ENCODE measurements at places on chromosomes 16 and 17.

GRCh38 chr16:4006397-4006999 is 109.7 kb downstream of the ADCY9 start:
- DNase-seq = no peak

GRCh38 chr16:86078121-86078600 is 179.2 kb downstream of the IRF8 start:
- DNase-seq = no peak

- DNase-seq = no peak
Observed at GRCh38 chr17:17018612-17019429, 23.4 kb upstream of the MPRIP start.

- no peak for DNase-seq
Observed at GRCh38 chr17:12431188-12431587, 234.5 kb upstream of the MYOCD start.

DNA sequence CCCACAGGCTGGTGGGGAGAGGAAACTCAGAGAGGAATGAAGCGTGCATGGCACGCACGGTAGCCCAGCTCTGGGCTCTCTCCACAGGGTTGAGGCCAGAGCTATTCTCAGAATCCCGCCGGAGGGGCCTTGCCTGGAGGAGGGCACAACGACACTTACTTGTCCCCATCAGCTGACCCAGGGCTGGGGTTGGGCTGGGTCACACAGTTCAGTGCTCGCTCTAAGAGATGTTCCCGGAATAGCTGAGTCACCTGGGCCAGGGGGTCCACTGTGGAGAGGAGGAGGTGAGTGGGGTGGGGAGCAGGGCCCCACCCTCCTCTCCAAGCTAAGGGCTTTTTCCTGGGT is 21.8 kb downstream of the SREBF1 start:
- DNase-seq = no peak

DNA sequence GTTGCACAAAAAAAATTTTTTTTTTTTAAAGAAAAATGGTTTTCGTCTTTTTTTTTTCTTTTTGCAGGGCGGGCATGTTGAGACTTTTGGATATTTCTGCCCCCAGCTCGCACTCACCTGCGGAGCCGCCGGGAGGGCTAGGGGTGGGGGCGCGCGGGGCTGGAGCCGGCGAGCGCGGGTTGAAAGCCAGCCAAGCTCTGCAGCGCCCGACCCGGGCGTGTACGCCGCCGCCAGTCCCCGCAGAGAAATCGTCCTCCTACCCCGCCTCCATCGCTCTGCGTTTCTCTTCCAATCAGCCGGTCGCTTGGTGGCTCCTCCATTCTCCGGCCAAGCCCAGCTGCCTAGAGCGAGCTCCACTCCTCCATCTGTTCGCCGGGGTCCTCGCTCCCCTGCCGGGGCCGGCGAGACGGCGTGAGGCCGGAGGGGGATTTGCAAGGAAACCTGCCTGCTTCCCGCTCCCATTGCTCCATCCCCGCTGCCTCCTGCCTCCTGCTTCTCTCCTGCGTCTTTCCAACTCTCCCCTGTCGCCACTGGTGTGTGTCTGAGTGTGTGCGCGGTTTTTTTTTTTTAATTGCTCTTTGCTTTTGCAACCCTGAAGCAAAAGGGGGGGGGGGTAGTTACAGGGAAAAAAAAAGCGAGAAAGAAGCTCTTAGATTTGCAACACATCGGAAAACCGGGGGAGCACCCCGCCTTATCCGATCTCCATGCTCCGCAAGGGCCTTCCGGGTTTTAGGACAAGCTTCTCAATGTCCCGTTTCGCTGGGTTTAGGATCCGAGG is 1.8 kb upstream of the UBTF start:
- peak; percentile 89 for DNase-seq

- DNase-seq = no peak
Observed at GRCh38 chr16:12845282-12845681, 41.6 kb upstream of the CPPED1 start.

- no peak for DNase-seq
Observed at GRCh38 chr17:26792486-26792885, 501.4 kb upstream of the WSB1 start.

GRCh38 chr17:74485841-74486240 is 19.4 kb downstream of the CD300A start:
- no peak for DNase-seq

DNA sequence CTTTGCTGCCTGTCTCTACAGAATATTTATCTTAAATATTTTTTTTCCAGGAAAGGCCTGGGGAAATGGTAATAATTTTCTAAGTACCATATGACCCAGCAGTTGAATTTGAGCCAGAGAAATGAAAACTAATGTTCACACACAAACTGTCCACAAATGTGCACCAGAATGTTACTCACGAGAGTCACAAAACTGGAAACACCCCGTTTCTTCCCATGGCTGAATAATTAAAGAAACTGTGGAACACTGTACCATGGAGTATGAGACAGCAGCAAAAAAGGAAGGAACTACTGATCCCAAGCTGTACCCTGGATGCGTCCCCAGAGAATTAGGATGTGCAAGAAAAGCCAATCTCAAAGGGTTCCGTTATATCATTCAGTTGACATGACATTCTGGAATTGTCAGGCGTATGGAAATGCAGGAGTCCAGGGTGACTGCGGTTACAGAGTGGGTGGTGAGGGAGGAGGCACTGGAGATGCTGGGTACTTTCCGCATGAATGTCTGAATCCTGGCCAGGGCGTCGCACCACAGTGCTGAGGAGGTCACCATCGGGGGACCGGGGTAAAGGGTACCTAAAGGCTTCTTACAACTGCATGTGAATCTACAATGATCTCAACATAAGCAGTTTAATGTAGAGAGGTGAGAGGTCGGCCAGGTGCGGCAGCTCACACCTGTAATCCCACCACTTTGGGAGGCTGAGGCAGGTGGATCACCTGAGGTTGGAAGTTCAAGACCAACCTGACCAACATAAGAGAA is 34.5 kb downstream of the USP22 start:
- DNase-seq = no peak

GRCh38 chr17:3683054-3683511 is 12.9 kb downstream of the P2RX5 start:
- DNase-seq = no peak

- DNase-seq = no peak
Observed at GRCh38 chr16:48611329-48612137, 1.6 kb upstream of the N4BP1 start.

DNA sequence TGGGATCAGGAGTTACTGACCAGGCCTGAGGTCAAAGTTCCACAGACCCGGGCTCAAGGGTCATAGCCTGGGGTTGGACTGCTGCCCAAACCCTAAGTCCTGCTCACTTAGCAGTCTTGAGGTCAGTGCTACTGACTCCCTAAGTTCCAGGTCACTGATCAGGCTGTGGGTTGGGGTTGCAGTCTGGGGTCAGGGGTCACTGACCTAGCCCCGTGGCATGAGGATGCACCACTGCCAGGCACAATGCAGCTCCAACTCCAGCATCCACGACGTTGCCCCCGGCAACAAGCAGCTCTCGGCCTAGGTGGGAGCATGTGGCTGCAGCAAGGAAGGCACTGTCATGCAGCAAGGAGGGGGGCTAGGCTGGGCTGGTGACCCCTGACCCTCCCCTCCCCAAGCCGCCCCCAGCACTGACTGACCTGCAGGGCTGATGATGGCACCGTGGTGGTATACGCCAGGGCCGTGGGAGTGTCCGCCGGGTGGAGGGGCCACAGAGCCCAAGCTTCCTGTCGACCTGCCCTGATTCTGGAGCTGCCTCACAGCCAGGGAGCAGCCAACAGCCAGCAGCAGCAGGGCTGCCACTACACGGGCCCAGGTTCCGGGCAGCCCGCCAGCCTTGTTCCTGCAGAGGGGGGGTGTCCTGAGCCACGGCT is 1.1 kb downstream of the GGT6 start:
- DNase-seq = peak; percentile 79

GRCh38 chr16:49638673-49639610 is 217.0 kb downstream of the ZNF423 start:
- DNase-seq = no peak

- DNase-seq = peak; percentile 21
Observed at GRCh38 chr17:34307110-34307509, 12.1 kb upstream of the CCL8 start.

- peak; percentile 84 for DNase-seq
Observed at GRCh38 chr17:32927724-32928585, at the start of gene TMEM98. Gene TMEM98, plus strand, starts transcription at chr17:32928153. Its CDS starts 3,376 bp downstream, at chr17:32931529.

DNA sequence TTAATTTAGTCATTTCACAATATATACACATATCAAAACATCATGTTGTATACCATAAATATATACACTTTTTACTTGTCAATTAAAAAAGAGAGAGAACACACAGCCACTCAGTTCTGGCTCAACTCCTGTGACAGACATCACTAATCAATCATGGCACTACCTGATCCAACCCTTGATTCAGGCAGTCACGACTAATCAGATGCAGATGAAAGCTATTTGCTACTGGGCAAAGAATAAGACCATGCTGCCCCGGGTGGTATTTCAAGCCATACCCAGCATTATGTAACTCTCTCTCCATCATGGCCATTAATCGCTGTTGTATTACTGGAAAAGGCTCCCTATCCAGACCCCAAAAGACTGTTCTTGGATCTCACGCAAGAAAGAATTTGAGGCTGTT is 345.7 kb downstream of the HAPSTR1 start:
- no peak for DNase-seq

- no peak for DNase-seq
Observed at GRCh38 chr17:12664894-12665262, 812 bp upstream of the MYOCD start.

DNA sequence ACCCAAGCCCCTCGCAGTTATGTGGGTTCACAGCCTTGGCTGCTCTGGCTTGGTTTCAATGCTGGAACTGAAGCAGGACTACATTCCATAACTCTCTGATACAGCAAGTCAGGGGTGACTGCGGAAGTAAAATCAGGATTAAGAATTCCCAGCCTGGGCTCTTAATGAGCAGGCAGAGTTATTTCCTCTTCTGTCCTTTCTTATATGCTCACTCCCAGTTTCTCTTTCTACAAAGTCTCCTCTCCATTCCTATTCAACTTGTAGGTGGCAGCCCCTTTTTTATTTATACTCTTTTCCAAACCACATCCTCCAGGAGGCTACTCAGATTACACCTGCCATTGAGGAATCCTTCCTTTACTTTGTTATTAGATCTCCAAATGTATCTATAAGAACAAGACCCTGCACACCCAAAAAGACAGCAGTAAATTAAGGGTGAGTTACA is 40.3 kb downstream of the HOXB1 start:
- DNase-seq = no peak

GRCh38 chr17:72687886-72688285 is 404.6 kb downstream of the SLC39A11 start:
- no peak for DNase-seq

DNA sequence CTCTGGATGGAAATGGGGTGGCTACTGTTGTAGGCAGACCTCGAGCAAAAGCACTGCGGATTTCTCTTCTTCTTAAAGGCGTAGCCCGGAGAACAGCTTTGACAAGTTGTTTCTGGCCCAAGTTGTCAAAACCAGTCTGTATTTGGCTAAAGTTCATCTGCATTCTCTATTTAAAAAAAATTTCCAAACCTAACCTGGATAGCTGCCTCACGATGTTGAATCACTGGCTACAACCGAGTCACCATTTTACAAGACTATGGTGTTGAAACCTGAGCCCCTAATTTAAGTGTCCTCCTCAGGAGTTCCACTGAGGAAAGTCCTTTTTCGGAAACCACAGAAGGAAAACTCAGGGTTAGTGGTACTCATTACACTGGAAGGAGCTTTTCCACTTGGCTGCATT is 1.5 kb downstream of the SLC16A6 start:
- DNase-seq = no peak

GRCh38 chr16:67395458-67396158 is 2.3 kb upstream of the TPPP3 start:
- peak; percentile 64 for DNase-seq

GRCh38 chr17:48643697-48644012 is 17.5 kb upstream of the HOXB9 start:
- DNase-seq = no peak

GRCh38 chr17:63405741-63406261 is 40.3 kb downstream of the CYB561 start:
- no peak for DNase-seq

DNA sequence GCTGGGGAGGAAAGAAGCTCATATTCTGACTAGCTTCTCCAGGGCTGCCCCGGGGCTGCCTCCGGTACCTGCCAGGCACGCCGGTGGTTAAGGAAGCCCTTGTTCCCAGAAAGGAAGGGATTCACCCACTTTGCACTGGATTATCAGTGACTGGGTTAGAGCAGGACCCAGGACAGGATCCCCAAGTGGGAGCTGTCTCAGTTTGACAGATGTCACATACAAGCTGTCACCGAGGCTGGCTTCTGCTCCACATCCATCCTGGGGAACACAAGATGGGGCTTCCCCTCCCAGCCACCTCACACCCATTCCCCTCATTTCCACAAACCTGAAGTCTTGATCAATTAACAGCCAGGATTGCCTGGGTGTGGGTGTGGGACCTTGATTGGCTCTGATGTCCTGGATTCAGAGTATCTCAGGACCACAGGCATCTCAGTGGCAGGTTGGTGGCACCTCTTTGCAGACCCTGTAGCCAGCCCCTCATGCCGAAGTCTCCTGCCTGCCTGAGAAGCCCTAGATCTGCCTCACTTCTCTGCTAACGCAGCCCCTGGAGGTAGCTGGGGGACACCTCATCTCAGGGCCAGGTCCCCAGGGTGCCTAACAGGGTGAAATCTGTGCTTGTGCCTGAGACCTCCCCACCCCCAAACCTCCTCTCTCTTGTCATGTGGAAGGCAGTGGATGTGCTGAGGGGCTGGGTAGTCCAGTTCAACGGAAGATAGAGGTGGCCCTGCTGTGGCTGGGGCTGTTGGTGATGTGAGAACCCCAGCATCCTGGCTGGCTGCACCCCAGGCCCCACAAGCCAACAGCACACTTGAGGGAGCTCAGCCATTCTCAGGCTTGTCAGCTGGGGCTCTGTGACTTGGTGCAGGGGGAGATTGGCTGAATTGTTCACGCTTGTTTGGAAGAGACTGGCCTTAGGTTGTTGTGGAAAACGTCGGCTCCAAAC is 1.4 kb downstream of the CACNG5 start:
- DNase-seq = no peak

DNA sequence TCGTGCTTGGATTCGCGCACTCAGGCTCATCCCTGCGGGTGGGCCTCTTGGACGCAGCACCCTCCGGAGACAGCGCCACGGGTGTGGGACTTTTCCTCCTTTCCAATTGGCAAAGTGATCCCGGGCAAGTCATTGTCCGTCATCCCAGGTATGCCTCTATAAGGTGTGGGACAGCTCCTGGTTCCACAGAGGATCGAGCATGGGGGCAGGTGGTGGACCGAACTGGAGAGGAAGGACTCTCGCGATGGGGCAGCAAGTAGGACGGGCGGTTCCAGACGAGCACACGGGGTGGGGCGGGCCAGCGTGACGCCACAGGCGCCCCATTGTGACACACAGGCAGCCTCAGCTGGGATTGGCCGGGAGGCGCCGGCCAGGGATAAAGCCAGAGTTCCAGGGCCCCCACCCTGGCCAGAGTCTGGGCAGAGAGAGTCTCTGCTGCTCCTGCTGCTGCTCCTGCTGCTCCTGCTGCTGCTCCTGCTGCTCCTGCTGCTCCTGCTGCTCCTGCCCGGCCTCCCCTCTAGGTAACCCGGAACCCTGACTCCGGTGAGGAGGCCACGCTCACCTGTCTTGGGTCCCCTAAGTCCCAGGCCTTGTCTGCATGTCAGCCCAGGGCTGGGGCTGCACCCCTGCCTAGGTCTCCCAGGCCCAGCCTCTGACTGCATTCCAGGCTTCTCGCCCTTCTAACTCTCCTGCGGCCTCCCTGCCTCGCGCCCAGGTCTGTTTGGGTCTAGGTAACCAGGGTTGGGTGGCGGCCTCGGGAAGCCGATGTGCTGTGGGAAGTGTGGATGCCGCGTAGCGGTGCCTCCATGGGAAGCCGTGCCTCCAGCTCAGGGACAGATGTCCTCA is 38.5 kb upstream of the SLC47A1 start:
- no peak for DNase-seq

GRCh38 chr17:76241204-76241538 is 878 bp upstream of the RNF157 start:
- DNase-seq = no peak
